ENCODE measurements at places on chromosomes 2 and 18. TPM values are rescaled to one million over a fixed set of nuclear protein-coding genes. Genes with fewer than 3 reads are reported as not detected.

- H3K36me3 ChIP-seq = no peaks in the 10 kb centered on the region
- H3K27me3 ChIP-seq = no peaks in the 10 kb centered on the region
- no peak overlapping the region for H3K27ac ChIP-seq
- H3K4me3 ChIP-seq = no peak overlapping the region
- DNase-seq = peak; percentile 13
- peaks cover 15% of the 10 kb centered on the region for H3K4me1 ChIP-seq
Observed at GRCh38 chr2:80328159-80328571, 23.6 kb upstream of the LRRTM1 start.

DNA sequence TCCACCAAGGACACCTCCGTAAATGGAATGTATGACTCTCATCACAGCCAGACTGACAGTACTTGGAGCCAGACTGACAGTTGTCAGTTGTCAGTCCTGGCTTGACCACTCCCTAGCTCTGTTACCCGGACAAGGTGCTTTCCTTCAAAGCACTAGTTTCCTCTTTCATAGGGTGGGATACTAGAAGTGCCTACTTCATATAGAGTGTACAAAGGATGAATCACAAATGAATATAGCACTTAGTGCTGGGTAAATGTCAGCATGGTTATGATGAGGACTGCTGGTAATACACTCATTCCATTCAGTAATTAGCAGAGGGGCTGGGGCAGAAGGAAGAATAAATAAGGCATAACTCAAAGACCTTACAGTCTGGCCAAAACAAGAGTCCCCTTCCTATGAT is 91.4 kb downstream of the ARL4C start:
- no peaks in the 10 kb centered on the region for H3K36me3 ChIP-seq
- no peak overlapping the region for H3K4me3 ChIP-seq
- H3K4me1 ChIP-seq = no peaks in the 10 kb centered on the region

GRCh38 chr2:237806334-237806733 is 7.8 kb downstream of the RBM44 start:
- H3K27ac ChIP-seq = no peak overlapping the region
- peak; percentile 53 for DNase-seq
- H3K4me1 ChIP-seq = no peaks in the 10 kb centered on the region
- H3K4me3 ChIP-seq = no peak overlapping the region
- H3K27me3 ChIP-seq = peaks cover 3% of the 10 kb centered on the region

- no peak overlapping the region for H3K4me3 ChIP-seq
- peaks cover under 1% of the 10 kb centered on the region for H3K4me1 ChIP-seq
- DNase-seq = no peak
- no peaks in the 10 kb centered on the region for H3K36me3 ChIP-seq
- H3K27ac ChIP-seq = no peak overlapping the region
- H3K27me3 ChIP-seq = no peaks in the 10 kb centered on the region
Observed at GRCh38 chr2:212135739-212136138, 402.9 kb downstream of the ERBB4 start.

- no peaks in the 10 kb centered on the region for H3K36me3 ChIP-seq
- no peak for DNase-seq
- H3K4me1 ChIP-seq = no peaks in the 10 kb centered on the region
- H3K27me3 ChIP-seq = no peaks in the 10 kb centered on the region
- H3K27ac ChIP-seq = no peak overlapping the region
Observed at GRCh38 chr2:156818221-156818620, 382.0 kb downstream of the GPD2 start.

Gene ASB18
- total RNA-seq = not detected

DNA sequence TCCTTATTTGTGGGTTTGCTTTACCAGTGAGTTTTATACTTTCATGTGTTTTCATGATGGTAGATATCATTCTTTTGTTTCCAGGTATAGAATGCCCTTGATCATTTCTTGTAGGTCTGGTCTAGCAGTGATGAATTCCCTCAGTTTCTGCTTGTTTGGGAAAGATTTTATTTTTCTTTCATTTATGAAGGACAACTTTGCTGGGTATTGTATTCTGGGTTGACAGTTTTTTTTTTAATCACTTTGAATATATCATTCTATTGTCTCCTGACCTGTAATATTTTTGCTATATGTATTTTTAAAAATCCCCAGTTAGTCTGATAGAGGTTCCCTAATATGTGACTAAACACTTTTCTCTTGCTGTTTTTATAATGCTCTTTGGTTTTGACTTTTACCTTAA is 58.3 kb upstream of the GALNT3 start:
- no peaks in the 10 kb centered on the region for H3K36me3 ChIP-seq
- H3K27ac ChIP-seq = no peak overlapping the region
- no peaks in the 10 kb centered on the region for H3K4me1 ChIP-seq
- no peak overlapping the region for H3K4me3 ChIP-seq
- H3K27me3 ChIP-seq = no peaks in the 10 kb centered on the region
- DNase-seq = no peak

All from cardiac muscle cell (in vitro differentiated cells and primary cell).